ENCODE measurements at places on chromosomes 12 and 14. TPM values are rescaled to one million over a fixed set of nuclear protein-coding genes. Genes with fewer than 3 reads are reported as not detected.

Gene ABCC9
- 6.1 TPM for total RNA-seq

Gene PTGDR
- not detected for total RNA-seq

Gene SERPINA4
- total RNA-seq: not detected

Gene PROX2
- total RNA-seq: not detected

Gene KRT6C
- total RNA-seq: not detected

Gene C1QL4
- 0.89 TPM for total RNA-seq

Gene AQP5
- not detected for total RNA-seq

Gene LMNTD1
- total RNA-seq: not detected

Gene KRT72
- not detected for total RNA-seq

Gene ERBB3
- 0.35 TPM for total RNA-seq

Gene CD27
- total RNA-seq: not detected

Gene CD163L1
- total RNA-seq: 0.29 TPM

Gene LACRT
- total RNA-seq: not detected

Gene CEP83
- 6.3 TPM for total RNA-seq

Gene RNASE1
- total RNA-seq: not detected

Gene TBX5
- not detected for total RNA-seq

Gene C1R
- 125 TPM for total RNA-seq

Gene SDR39U1
- total RNA-seq: 32.9 TPM

Gene IL22
- not detected for total RNA-seq

Gene KRT82
- total RNA-seq: not detected

Gene TAS2R13
- not detected for total RNA-seq

Gene EPYC
- not detected for total RNA-seq

Gene TAMALIN
- 3.0 TPM for total RNA-seq

Gene RNASE8
- not detected for total RNA-seq

Gene MIP
- not detected for total RNA-seq

Gene HCAR1
- 3.2 TPM for total RNA-seq

Gene SPTB
- total RNA-seq: under 0.01 TPM

Gene PLEKHG7
- not detected for total RNA-seq

Gene HRK
- total RNA-seq: not detected

Gene TAPBPL
- 7.5 TPM for total RNA-seq

Gene RFX4
- total RNA-seq: not detected

Gene BORCS5
- total RNA-seq: 17.6 TPM

Gene REM2
- 0.58 TPM for total RNA-seq

Gene LBHD2
- not detected for total RNA-seq

Gene SSPN
- total RNA-seq: 10.1 TPM

Gene NPAS3
- 0.71 TPM for total RNA-seq

Gene KRT79
- not detected for total RNA-seq

Gene LUM
- total RNA-seq: 304 TPM

Gene NPFF
- total RNA-seq: not detected

Data from myometrial cell (primary cell).